ENCODE measurements at places on chromosomes 13 and 19.

- no peak for DNase-seq
These were observed 289.2 kb upstream of the PCDH9 start for GRCh38 chr13:67519356-67519755.

GRCh38 chr19:55258476-55258827 lies 365 bp downstream of the PPP6R1 start:
- no peak for DNase-seq

GRCh38 chr13:22926748-22927400 lies 253.9 kb upstream of the SGCG start:
- no peak for DNase-seq

- no peak for DNase-seq
These were observed 603.0 kb downstream of the LMO7 start for GRCh38 chr13:76239031-76239680.

- DNase-seq: no peak
These were observed 17.8 kb downstream of the KL start for GRCh38 chr13:33033986-33034385.

DNA sequence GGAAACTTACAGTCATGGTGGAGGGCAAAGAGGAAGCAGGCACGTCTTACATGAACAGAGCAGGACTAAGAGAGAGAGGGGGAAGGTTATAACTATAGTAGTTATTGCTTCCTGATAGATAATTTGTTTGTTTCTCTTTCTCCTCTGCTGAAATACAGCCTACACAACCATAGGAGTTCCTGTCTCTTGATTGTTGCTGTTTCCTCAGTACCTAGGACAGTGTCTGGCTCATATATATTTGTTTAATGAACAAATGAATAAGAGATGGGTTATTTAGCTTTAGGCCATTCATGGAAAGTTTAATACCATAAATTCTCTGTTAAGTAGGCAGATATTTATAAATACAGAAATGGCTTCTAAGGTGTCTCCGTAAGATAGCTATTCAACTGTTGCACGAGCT lies 95.2 kb downstream of the PCCA start:
- no peak for DNase-seq

- no peak for DNase-seq
These were observed 172.2 kb upstream of the SLC10A2 start for GRCh38 chr13:103238441-103238840.

DNA sequence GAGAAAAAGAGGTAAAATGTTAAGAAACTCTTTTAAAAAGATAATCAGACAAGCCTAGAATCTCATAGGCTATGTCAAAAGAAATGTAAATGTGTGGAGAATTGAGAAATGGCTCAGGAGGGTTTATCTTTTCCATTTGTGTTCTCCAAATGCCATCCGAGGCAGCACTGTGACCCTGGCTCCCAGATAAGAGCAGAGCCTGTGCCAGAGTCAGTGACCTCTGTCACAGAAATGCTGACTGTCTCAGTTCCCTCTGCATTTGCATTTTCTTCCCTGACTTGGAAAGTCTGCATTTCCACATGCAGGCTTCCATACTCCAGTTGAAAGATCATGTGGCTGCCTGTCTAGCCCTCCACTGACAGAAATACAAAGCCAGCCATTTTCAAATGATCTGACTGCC lies 42.0 kb downstream of the SERTM1 start:
- DNase-seq: no peak

DNA sequence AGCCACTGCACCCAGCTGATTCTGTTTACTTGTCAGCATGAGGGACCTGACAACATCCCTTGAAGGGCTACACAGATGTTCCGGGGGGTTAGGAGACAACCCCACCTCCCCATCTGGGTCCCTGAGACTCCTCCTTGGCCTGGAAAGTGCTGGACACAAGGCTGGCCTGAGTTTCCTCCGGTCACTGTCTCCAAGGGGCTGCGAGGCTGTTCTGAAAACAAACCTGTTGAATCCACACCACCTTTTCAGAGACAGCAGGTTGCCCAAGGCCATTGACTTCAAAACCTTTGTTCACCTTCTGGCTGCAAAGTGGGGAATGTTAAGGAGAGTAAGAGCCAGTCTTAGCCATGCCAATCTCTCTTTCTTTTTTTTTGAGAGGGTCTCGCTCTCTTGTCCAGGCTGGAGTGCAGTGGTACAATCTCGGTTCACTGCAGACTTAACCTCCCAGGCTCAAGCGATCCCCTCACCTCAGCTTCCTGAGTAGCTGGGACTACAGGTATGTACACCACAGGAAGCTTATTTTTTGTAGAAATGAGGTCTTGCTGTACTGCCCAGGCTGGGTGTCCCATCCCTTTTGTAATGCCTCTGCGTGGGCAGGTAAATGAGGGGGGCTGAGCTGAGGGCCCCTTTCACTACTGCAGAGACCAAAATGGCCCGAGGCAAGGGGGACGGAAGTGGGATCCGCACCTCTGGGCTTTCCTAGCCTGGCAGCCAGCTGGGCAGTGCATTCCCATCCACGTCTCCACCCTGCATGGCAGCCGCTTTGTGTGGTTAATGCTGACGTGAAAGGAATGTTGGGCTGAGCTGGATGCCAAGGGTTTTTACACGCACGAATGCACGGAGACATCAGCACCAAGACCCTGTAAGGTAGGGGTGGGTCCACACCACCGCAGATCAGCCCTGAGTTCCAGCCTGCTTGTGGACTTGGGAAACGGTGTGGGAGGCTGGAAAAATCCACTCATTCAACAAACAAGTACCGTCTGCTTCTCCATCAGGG lies 1.9 kb upstream of the ZNF628 start:
- no peak for DNase-seq

DNA sequence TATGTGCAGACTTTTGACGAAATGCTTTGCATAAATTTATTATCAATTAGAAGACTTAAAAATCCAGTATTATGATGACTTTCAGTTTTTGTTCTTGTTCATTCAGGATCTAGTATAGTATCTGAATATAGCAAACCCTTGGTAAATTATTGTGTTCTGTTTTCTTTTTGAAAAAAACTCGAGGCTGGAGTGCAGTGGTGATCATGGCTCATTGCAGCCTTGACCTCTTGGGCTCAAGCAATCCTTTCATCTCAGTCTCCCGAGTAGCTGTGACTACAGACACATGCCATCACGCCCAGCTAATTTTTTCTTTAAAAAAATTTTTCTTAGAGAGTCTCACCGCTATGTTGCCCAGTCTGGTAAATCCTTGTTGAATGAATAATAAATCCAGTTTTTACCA lies 4.6 kb downstream of the FARP1 start:
- DNase-seq: no peak

GRCh38 chr19:52170304-52170703 lies 1.1 kb downstream of the ZNF836 start:
- DNase-seq: no peak

GRCh38 chr19:5996102-5996501 lies 18.2 kb upstream of the RANBP3 start:
- no peak for DNase-seq

DNA sequence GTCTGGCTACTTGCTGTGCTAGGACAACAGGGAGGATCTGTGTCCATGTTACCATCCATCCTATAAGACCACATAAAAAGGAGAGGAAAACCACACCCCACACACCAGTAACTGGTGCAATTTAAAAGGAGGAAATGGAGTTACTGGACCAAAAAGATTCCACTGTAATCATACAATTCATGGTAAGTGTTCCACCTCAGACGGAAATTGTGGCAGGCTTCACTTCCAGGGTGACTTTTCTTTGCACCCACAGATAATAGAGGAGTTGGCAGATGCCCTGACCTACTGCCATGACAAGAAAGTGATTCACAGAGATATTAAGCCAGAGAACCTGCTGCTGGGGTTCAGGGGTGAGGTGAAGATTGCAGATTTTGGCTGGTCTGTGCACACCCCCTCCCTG lies 2.4 kb downstream of the AURKC start:
- DNase-seq: no peak

GRCh38 chr13:62194371-62194770 lies 778.7 kb upstream of the PCDH20 start:
- DNase-seq: no peak

DNA sequence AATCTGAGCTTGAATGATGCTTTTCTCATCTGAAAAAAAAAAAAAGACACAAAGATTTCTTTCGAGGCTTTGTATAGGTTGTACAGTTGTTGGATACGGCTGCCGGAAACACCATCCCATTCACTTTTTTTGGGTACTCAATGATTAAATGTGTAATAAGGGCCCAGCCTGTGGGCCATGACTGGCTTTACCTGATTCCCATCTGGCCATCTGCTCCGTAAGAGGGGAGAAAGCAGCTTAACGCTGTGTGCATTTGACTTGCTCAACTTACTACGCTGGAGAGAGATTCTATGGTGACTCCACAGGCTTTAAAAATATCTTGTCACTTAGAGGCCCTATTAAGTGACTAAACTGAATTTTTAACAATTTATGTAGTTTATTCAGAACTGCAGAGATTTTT lies 731 bp downstream of the ZNF558 start:
- no peak for DNase-seq

Measured in fibroblast of mammary gland (primary cell).